Inflammatory macrophage treated with lipopolysaccharide for 1 hour (primary cell): ENCODE measurements at places on chromosomes 6 and 20.

DNA sequence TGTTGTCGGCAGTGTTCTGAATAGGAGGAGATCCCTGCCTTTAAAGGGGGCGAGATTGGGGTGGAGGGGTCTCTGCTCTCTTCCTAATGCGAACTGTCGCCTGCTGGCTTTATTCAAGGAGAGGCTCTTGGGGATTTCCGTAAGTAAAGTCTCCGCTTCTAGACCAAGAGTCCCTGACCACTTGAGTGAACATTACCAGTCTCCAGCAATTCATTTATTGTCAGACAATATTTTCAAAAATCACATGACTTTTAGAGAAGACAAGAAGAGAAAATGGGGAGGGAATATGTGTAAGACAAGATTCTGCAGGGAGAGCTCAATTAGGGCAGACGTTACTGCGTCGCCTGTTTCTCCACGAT lies 21.2 kb downstream of the POM121L2 start:
- DNase-seq = no peak

DNA sequence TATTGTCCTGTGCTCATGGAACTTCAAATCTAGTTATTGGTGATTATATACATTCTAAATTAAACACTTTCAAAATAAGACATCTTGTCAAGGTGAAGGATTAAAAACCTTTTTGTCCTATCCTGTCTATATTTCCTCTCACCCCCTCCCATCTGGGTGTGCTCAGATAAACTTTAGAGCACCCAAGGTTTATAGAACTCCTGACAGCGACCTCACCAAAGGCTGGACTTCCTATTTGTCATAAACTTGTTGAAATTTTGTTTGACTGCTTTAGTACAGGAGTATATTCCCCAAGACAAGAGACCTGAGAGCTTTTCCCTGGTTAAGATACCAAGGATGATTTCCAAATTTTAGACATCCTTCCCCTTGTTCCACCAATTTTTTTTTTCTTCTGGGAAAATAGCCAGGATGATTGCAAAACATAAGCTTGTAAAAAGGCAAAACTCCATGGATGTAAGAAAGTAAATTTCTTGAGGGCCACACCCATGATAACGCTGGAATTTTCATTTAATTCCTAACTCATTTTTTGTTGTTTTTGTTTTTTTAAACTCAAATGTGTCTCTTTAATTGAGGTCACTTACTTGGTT lies 33.0 kb downstream of the CARMIL1 start:
- DNase-seq = peak; percentile 20

DNA sequence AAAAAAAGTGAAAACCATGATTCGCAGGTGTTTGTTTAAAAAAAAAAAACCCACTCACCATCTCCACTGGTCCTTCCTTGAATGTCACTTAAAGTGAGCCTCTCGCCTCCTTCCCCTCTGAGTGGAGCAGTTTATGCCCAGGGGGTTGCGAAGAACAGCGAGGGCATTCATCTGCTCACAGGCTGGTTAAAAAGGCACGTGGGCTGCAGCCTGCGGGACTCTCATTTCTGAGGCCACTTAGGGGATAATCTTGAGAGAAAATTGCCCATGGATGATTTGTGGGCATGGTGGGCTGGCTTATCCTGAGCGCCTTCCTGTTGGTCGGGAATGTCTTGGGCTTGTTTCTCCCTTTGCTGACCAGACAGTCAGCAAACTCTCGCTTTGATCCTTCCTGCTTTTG lies 18.9 kb downstream of the BCAS4 start:
- no peak for DNase-seq

DNA sequence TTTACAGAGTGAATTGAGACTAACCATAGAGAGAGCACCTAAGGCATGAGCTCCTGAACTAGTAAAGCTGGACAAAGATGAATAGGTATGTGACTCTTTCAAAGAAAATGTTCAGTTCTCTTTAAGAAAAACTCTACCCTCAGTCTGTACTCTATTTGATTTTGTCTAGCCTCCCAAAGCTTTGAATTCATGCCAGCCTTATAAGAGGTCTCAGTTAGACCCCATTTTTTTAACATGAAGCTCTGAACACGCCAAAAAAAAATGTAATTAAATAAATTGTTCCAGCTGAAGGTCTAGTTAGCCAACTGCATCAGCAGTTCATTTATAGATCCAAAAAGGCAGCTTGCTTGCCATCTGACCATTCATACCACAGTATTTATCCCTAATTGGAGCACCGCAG lies 71.6 kb downstream of the COL9A1 start:
- no peak for DNase-seq

GRCh38 chr6:19150307-19150706 lies 686.9 kb upstream of the ID4 start:
- no peak for DNase-seq

DNA sequence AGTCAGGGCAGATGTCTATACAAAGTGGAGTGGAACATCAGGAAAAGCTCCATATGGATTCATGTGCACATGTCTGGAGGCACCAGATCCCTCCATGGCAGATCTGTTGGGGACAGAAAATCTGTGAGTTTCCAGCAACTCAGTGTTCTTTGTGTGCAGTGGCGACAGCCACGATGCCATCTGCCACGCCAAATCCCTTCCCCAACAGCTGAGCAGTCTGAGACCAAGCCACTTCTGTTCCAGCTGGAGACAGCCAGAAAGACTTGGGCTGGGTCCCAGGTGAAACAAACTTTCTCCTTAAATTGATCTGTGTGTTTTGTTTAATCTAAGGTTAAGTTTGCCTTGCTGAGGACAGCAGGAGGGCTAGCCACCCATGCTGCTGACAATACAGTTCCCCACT lies 22.9 kb downstream of the FKBP1A start:
- no peak for DNase-seq

DNA sequence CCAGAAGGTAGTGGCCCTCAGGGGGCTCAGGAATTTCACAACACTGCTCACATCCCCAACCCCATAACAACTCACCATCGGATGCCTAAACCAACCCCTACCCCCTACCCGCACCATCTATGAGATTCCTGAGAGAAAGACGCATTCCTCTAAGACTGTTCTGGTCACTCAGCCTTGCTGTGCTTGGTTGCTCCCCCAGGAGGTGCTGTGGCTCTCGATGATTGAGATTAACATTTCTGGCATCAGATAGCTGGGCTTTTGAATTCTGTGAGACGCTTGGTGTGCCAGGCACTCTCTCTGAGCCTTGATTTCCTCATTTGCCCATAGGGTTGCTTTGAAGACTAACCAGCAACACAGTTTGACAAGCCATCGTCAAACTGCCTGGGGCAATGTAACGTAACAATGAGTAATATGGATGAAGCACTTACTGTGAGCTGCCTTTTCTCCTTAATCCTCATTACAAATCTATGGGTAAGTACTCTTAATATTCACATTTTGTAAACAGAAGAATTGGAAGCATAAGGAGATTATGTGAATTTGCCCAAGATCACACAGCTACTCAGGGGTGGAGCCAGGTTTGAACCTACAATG lies 978 bp downstream of the WFDC6 start:
- DNase-seq = no peak

- DNase-seq = no peak
These were observed 251.6 kb upstream of the TFAP2D start for GRCh38 chr6:50461696-50462095.
